Stimulated activated CD4-positive, alpha-beta T cell treated with anti-CD3 and anti-CD28 coated beads, Interleukin-15, amount 100 ng/mL, for 24 hours (primary cell): ENCODE measurements at places on chromosomes 2 and 18.
A peak's percentile ranks its signal among the peaks of the same experiment; 100 is the strongest.

- DNase-seq, result no peak
Measured at GRCh38 chr2:144358374-144358964, 161.4 kb downstream of the ZEB2 start.

GRCh38 chr2:86304416-86304815 lies 33.0 kb downstream of the REEP1 start:
- no peak for DNase-seq

DNA sequence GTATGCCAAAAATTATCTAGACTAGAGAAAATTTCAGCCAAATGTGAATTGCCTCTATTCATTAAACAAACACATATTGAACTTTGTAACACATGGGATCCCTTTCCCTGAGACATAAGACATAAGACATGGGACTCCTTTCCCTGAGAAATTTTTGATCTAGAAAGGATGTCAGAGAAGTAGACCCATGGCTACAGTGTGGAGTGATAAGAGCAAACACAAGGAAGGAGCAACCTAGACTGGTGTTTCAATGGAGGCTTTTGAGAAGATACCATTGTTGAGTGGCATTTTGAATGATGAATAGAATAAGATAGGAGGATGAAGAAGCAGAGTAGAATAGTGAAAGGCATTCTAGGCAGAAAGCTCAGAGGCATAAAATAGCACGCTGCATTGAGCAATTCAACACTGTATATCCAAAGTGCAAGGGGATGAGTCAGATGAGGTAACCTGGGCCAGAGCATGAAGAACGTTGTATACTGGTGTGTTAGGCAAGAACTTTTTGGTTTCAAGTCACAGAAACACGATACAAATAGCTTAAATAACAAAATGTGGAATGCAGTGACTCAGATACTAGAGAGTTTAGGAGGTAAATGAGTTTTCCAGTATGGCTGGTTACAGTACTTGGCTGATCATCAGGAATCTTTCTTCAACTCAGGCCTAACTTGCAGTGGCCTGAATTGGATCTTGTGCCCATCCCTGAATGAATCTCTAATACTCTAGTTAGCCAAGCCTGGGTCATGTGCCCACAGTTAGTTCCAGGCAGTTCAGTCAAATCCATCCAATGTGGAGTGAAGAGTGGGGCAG lies 129.8 kb upstream of the TANK start:
- DNase-seq, result no peak

DNA sequence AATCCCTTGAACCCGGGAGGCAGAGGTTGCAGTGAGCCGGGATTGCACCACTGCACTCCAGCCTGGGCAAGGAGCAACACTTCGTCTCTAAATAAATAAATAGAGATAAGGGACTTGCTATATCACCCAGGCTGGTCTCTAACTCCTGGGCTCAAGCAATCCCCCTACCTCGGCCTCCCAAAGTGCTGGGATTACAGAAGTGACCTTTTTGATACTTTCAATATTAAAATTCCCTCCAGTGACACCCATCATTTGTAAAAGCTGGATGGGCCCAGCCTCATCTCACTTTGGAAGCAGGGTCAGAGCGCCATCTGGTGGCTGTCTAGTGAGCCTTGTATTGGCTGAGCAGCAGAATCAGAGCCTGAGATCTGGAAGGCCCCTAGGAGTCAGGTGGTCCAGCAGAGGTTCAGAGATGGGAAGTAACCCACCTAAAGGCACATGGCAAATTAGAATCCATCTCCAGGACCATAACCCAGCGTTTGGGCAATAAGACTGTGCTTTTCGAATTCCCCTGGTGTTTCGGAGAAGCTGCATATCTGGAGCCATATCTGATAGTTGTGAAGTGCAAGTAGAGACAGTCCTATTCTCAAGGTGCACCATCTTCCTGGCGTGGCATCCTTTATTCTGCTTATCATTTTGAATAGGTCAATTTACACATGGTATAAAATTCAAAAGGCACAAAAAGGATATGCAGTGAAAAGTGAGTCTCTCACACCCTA lies 18.3 kb upstream of the SLC35F6 start:
- DNase-seq, result peak; percentile 88

DNA sequence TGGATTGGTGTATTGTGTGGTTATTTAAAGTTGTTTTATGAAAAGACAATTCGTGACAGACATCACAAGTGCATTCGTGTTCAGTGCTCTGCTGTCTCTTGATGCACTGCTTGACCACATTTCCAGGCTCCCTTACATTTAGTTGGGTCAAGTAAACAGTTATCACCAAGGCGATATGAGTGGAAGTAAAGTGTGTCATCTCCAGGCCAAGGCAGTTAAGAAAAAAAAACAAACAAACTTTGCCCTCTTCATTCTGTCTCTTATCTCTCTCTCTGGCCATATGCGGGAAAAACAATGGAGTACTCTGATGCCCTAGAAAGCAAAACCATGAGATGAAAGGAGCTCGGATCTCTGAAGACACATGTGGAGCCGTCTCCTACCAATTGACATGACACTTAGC lies 131.1 kb downstream of the DSEL start:
- no peak for DNase-seq

- DNase-seq, result no peak
Measured at GRCh38 chr18:35533916-35534405, 36.2 kb upstream of the INO80C start.

DNA sequence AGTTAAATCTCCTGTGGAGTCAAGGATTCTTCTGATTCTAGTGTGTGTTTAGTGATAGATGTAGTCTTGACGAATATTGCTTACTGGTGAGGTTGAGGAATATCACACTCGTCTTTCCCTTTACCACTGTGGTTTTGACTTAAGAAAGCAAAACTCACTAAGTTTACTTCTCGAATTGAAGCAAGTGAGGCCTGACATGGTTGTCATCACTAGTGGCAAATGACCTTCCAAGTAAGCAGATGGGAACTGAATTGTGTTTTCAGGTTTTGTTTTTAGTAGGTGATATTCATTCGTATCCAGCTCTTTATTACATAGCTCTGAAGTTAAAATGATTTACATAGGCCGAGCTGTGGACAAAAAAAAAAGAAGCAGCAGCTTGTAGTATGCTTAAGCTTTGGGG lies 20.6 kb upstream of the DSG4 start:
- no peak for DNase-seq

DNA sequence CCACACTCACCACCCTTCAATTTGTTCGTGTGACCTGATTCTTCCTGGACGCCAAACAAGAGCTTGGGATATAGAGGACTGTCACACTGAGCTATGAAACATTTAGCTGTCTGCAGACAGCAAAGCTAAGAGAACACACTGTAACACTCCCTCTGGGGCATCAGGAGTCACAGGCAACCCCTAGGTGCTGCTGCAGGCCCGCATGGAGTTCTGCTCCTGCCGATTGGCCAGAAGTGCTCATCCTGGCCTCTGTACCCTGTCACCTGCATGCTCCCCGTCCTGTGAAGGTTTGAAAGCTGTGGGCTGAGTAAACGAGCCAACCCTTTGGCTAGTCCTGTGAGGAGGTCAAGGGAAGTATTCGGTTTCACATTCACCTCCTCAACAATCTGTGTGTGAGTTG lies 73.7 kb downstream of the PDK1 start:
- DNase-seq, result no peak

DNA sequence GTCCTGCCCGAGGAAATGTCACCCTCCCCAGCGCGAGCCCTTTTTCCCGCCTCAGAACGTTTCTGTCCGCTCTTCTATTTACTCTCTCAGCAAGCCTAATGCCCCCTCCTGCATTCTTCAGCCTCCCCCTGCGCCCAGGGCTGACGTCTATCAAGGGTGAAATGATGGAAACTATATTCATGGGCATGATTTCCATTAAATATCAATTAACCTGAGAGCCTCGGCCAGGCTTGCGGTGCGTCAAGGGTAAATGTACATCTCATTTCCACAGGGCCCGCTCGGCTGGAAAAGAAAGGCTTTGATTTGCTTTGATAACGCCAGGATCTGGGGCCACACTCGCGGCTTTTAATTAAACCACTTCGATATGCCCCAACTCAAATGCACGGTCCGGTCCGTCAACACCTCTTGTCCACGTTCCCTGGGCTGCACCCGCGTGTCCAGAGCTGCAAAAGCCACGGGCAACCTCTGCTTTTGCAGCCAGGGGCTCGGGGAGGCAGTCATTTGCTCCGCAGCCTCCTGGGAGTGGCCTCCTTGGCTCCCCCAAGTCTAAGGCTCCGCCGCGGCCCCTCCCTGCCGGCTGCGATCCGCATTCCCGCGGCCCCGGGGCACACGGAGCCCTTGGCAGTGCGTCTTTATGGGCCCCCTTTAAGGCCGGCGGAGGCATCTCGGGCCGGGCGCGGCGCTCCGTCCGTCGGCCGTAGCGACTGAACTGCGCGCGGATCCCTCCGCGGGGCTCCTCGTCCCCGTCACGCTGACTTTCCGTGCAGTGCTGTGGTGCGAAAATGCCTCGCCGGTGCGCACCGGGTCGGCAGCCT lies at the start of gene HOXD8:
HOXD8 (plus strand) TSS at position 724 of the 815 bp plus-strand sequence. CDS start 662 bp downstream, outside the sequence.
- no peak for DNase-seq

DNA sequence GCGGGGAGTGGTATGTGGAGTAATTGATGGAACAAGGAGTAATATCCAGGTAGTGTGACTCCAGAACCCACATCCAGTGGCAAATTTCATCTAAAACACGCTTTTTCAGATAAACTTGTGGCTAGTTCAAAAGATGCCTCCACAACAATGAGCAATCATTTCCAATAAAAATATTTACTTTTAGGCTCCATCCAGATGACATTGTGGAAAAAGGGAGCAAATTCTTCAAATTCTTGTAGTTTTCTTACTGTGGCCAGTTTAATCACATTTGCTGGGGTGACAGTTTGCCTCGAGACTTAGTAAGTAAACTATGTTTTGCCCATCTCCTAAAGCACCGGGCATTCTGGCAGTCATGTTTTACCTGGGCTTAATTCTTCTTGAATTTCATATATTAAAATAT lies 243.6 kb downstream of the IRS1 start:
- no peak for DNase-seq

- no peak for DNase-seq
Measured at GRCh38 chr18:35827275-35827902, 145.1 kb upstream of the RMP24 start.

DNA sequence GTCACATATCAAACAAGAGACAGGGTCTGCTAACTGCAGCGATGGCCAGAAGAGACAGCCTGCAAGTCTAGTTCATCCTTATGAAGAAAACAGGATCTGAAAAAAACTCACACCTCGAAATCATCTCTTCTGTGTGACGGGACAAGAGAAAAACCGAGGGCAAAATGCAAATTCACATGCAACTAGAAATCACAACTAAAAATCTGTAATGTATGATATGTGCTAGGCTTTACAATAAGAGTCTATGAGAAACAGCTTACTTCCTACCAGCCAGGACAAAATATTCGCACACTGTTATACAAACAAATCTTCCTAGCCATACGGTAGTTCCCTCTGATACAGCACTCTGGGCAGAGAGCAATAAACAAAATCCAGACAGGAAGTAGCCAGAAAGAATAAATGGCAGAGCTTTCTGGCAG lies 48.8 kb downstream of the ANKRD44 start:
- DNase-seq, result no peak

DNA sequence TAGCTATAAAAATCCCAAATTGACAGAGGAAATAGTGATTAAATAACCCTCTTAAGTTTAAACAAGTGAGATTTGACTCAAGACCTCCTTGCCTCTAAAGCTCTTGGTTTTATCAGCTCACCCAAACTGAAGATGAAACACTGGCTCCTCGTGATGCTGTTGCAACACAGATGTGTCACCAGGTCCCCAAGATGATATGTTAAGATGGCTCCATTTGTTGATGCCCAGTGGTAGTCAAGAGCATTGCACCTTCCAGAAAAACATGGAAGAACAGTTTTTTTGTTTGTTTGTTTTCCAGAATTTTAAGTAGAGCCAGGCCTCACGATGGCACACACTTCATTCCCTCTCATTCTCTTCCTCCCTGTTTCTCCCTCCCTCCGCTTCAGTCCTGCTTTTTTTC lies 399.8 kb downstream of the TXNL1 start:
- DNase-seq, result no peak

DNA sequence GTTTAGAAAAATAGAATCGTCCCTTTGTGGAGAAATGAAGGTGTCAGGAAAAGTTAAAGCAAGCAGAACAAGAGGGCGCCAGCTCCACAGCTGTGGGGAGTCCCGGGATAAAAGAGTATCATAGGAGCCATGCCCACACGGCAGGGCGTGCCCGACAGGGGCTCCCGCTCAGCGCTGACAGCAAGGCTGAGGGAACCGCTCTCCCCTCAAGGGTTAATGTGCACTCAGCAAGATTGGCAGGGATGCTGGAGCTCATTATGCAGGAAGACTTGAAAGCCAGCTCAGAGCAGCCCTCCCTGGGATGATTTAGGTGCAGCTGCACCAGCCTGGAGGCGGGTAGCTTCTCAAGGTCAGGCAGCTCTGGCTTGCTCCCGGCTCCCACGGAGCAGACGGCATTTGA lies 500.2 kb downstream of the EIPR1 start:
- no peak for DNase-seq

- no peak for DNase-seq
Measured at GRCh38 chr18:34976534-34976898, 64.7 kb upstream of the MAPRE2 start.

GRCh38 chr2:200219309-200220113 lies 87.0 kb upstream of the SPATS2L start:
- no peak for DNase-seq

DNA sequence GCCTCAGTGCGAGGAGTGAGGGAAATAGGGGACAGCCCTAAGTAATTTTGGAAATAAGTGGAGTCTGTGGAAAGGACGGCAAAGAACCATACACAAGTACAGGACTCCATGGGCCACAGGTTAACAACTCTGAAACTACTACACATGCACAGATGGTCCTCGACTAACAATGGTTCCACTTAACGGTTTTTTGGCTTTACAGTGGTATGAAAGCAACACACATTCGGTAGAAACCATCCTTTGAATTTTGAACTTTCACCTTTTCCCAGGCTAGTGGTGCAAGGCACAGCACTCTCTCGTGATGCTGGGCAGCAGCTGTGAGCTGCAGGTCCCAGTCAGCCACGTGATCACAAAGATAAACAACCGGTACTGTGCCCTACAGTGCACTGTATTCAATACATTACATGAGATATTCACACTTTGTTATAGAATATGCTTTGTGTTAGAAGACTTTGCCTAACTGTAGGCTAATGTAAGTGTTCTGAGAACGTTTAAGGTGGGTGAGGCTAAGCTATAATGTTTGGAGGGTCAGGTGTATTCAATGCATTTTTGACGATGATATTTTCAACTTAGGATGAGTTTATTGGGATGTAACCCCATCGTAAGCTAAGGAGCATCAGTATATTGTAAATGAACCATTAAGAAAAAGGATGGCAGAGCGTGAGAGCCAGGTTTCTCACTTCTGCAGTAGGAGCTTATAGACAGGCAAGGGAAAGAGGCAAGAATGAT lies 44.6 kb downstream of the TBC1D8 start:
- DNase-seq, result no peak

GRCh38 chr18:48888773-48889080 lies 62.0 kb downstream of the SMAD7 start:
- no peak for DNase-seq
